ENCODE measurements at places on chromosomes 6 and 20.

DNA sequence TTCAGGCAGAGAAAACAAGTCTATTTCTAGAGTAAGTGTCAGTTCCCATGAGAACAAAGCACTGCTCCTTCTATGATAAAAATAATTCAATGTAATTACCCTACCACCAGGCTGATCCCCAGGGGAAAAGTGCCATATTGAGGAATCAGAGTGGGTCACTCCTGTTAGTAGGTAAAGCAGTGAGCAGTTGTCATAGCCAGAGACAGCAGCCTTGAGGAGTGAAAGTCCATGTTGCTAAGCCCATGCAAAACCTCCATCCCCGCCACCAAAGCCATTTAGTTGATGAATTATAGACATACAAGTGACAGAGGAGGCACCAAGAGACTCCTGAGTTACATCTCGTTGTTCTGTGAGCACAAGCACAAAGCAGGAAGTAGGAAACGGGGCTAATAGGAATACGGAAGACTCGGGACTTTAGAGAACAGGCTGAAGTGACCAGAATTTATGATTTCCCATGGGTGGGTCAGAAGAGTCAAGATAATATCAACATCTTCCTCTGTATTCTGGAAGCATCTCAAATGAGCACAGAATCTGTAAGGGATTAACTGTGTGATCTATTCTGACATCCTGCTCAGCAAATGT, 197.9 kb downstream of the MAFB start:
- H3K27me3 ChIP-seq: no peaks in the 10 kb centered on the region
- no peak overlapping the region for H3K4me3 ChIP-seq
- H3K36me3 ChIP-seq: no peaks in the 10 kb centered on the region
- no peak for DNase-seq
- peaks cover 4% of the 10 kb centered on the region for H3K4me1 ChIP-seq

DNA sequence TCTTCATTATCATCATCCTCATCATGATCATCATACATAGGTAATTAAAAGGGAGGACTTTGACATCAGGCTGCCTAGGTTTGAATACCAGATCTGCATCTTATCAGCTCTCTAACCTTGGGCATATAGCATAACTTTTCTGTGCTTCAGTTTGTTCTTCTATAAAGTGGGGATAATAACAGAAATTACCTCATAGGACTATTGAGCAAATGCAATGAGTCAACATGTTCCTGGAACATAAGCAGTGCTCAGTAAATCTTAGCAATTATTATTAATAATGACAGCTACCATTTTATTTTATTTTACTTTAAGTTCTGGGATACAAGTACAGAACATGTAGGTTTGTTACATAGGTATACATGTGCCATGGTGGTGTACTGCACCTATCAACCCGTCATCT, 7.2 kb downstream of the C20orf202 start:
- H3K36me3 ChIP-seq: no peaks in the 10 kb centered on the region
- H3K4me3 ChIP-seq: no peak overlapping the region
- H3K27ac ChIP-seq: no peak overlapping the region
- DNase-seq: peak; percentile 66

DNA sequence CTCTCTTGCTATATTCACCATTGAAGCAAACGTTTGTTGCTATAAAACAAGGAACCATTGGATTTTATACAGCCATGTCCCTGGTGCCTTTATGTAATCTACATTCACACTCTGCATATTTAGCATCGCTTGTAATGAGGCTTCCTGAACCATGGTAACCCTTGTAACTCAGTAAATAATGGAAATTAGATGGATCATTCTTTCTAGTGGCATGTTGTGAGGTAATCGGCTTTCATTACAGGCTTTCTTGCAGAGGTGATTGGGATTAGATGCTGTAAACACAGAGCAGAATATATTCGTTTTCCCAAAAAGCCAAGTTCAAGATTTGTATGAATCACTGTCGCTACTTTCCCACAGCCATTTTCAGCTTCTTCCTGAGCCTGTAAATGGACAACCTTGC, 36.1 kb downstream of the SMPDL3A start:
- H3K27me3 ChIP-seq: no peaks in the 10 kb centered on the region
- no peak overlapping the region for H3K4me3 ChIP-seq
- no peak overlapping the region for H3K27ac ChIP-seq

DNA sequence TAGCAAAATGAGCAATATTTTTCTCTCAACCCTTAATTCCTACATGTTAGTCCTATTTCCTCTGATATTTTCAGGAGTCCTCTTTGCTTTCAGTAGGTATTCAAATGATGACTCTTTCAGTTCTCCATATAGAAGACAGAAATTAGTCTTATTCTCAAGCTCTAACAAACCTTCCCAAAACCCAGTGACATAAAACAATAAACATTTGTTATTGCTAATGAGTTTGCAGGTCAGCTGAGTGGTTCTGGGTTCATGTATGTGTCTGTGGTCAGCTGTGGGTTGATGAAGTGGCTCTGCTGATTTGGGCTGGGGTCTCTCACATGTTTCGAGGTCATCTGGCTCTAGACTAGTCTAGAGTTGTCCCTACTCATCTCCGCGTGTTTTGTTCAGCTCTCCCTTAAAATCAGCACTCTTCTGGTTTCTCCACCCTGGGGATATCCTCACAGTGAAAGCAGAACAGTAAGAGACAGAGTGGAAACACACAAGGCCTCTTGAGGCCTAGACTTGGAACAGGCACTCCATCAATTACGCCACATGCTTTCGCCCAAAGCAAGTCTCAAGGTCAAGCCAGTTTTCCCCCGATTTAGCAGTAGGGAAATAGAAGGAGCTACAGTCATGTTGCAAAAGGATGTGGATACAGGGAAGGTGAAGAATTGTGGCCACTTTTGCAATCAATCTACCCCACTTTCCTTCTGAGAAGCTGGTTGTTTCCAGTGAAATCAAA, 273.0 kb downstream of the PLCB1 start:
- no peak overlapping the region for H3K4me3 ChIP-seq
- no peaks in the 10 kb centered on the region for H3K27me3 ChIP-seq
- no peak for DNase-seq
- no peaks in the 10 kb centered on the region for H3K36me3 ChIP-seq
- H3K4me1 ChIP-seq: no peaks in the 10 kb centered on the region
- H3K27ac ChIP-seq: no peak overlapping the region

DNA sequence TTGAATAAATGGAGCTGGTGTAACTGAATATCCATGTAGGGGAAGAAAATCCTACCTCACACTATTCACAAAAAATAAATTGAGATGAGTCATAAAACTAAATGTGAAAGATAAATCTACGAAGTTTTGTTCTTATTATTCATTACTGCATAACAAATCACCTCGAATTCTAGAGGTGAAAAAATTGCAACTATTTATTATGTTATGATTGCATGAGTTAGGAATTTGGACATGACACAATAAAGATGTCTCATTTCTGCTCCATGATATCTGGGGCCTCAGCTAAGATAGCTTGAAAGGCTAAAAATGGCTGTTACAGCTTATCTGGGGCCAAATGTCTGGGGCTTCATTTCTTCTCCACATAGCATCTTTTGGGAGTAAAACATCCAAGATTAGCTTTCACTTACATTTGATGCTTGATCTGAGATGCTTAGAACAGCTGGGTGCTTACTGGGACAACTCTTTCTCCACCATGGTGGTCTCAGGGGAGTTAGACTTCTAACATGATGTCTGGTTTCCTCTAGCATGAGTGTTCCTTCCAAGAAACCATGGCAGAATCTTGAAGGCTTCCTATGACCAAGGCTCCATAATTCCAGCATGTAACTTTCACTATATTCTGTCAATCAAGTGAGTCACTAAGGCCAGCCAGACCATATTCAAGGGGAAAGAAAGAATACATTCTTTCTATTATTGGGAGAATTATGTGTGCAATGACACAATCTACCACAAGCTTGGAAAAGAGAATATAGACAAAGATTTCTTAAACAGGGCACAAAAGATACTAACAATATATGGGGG, 30.1 kb downstream of the OR2B6 start:
- H3K4me3 ChIP-seq: no peak overlapping the region
- peak; percentile 46 for DNase-seq
- H3K4me1 ChIP-seq: no peaks in the 10 kb centered on the region
- H3K27ac ChIP-seq: no peak overlapping the region
- H3K27me3 ChIP-seq: no peaks in the 10 kb centered on the region
- no peaks in the 10 kb centered on the region for H3K36me3 ChIP-seq

All from trophoblast cell (in vitro differentiated cells and primary cell).